Activated naive CD4-positive, alpha-beta T cell treated with anti-CD3 and anti-CD28 coated beads, Interleukin-2, amount 10 ng/mL, durations not matched to agents 7 days and 5 days (primary cell): ENCODE measurements at places on chromosomes 11 and 22.
A peak's percentile ranks its signal among the peaks of the same experiment; 100 is the strongest.

GRCh38 chr11:77287615-77288273, 13.7 kb downstream of the GDPD4 start:
- H3K4me3 ChIP-seq = no peak overlapping the region
- H3K27ac ChIP-seq = no peak overlapping the region
- H3K4me1 ChIP-seq = no peaks in the 10 kb centered on the region

GRCh38 chr22:31950226-31950625, 5.9 kb downstream of the YWHAH start:
- peaks cover 68% of the 10 kb centered on the region for H3K4me1 ChIP-seq
- peaks cover 56% of the 10 kb centered on the region for H3K36me3 ChIP-seq
- H3K27ac ChIP-seq = no peak overlapping the region
- no peak overlapping the region for H3K4me3 ChIP-seq

- H3K4me1 ChIP-seq = peaks cover 13% of the 10 kb centered on the region
- peaks cover 6% of the 10 kb centered on the region for H3K36me3 ChIP-seq
- no peak overlapping the region for H3K4me3 ChIP-seq
- peaks cover 17% of the 10 kb centered on the region for H3K27me3 ChIP-seq
- DNase-seq = peak; percentile 63
These were observed 8.0 kb upstream of the HTATIP2 start for GRCh38 chr11:20355221-20356219.

- peaks cover 3% of the 10 kb centered on the region for H3K27me3 ChIP-seq
- H3K27ac ChIP-seq = no peak overlapping the region
- no peaks in the 10 kb centered on the region for H3K4me1 ChIP-seq
These were observed 111.1 kb downstream of the TP53I11 start for GRCh38 chr11:44839458-44840084.

- no peak for DNase-seq
- no peaks in the 10 kb centered on the region for H3K4me1 ChIP-seq
- peaks cover 5% of the 10 kb centered on the region for H3K27me3 ChIP-seq
- no peak overlapping the region for H3K27ac ChIP-seq
- H3K36me3 ChIP-seq = no peaks in the 10 kb centered on the region
These were observed 168.9 kb upstream of the TBCEL start for GRCh38 chr11:120854988-120855387.

GRCh38 chr11:76658231-76658630, 12.3 kb downstream of the LRRC32 start:
- peaks cover 3% of the 10 kb centered on the region for H3K4me1 ChIP-seq
- no peaks in the 10 kb centered on the region for H3K36me3 ChIP-seq
- H3K4me3 ChIP-seq = no peak overlapping the region
- peaks cover 58% of the 10 kb centered on the region for H3K27me3 ChIP-seq
